ENCODE measurements at places on chromosomes 7 and 10. TPM values are rescaled to one million over a fixed set of nuclear protein-coding genes. Genes with fewer than 3 reads are reported as not detected.

The NPSR1 gene
- polyA plus RNA-seq = not detected

The ABCB1 gene
- polyA plus RNA-seq = 0.25 TPM

The IFIT1 gene
- 2.7 TPM for polyA plus RNA-seq

The PVRIG gene
- 0.05 TPM for polyA plus RNA-seq

The TMEM139 gene
- 0.42 TPM for polyA plus RNA-seq

The HOXA1 gene
- 0.22 TPM for polyA plus RNA-seq

The SNCG gene
- 14.8 TPM for polyA plus RNA-seq

The RADIL gene
- 3.8 TPM for polyA plus RNA-seq

The SORCS1 gene
- 0.06 TPM for polyA plus RNA-seq

The CAMK2B gene
- 14.5 TPM for polyA plus RNA-seq

The KIN gene
- polyA plus RNA-seq = 8.5 TPM

The CTTNBP2 gene
- polyA plus RNA-seq = 0.38 TPM

The GFRA1 gene
- polyA plus RNA-seq = 5.0 TPM

The EPHB6 gene
- 2.9 TPM for polyA plus RNA-seq

The SVOPL gene
- not detected for polyA plus RNA-seq

The SPDYE16 gene
- 0.13 TPM for polyA plus RNA-seq

The TMEM140 gene
- polyA plus RNA-seq = 25.4 TPM

The DPYSL4 gene
- polyA plus RNA-seq = 0.36 TPM

The AOAH gene
- polyA plus RNA-seq = 0.04 TPM

The ABCB4 gene
- 1.1 TPM for polyA plus RNA-seq

The ZNF800 gene
- 4.1 TPM for polyA plus RNA-seq

The NACAD gene
- 0.33 TPM for polyA plus RNA-seq

The TRPV5 gene
- polyA plus RNA-seq = not detected

The SCIN gene
- polyA plus RNA-seq = 0.08 TPM

The NPFFR1 gene
- 0.01 TPM for polyA plus RNA-seq

The ERVW-1 gene
- not detected for polyA plus RNA-seq

The TAS2R4 gene
- 0.07 TPM for polyA plus RNA-seq

The STAG3 gene
- polyA plus RNA-seq = 0.51 TPM

The SSBP1 gene
- 272 TPM for polyA plus RNA-seq

The CALHM1 gene
- not detected for polyA plus RNA-seq

The ADAM12 gene
- polyA plus RNA-seq = 0.09 TPM

The NPY4R2 gene
- not detected for polyA plus RNA-seq

The CFAP70 gene
- polyA plus RNA-seq = 0.83 TPM

The HYAL4 gene
- 0.13 TPM for polyA plus RNA-seq

The MASTL gene
- polyA plus RNA-seq = 1.7 TPM

The HTR5A gene
- 0.06 TPM for polyA plus RNA-seq

The GRID1 gene
- polyA plus RNA-seq = 0.17 TPM

The LIPF gene
- 0.74 TPM for polyA plus RNA-seq

The ACSM6 gene
- not detected for polyA plus RNA-seq

The TMEM213 gene
- not detected for polyA plus RNA-seq

The NAT16 gene
- polyA plus RNA-seq = not detected

The OR2A42 gene
- 0.01 TPM for polyA plus RNA-seq

The PLPP4 gene
- polyA plus RNA-seq = not detected

The VAX1 gene
- not detected for polyA plus RNA-seq

The GBX1 gene
- 0.07 TPM for polyA plus RNA-seq

The DNA2 gene
- 1.8 TPM for polyA plus RNA-seq
